ENCODE measurements at places on chromosomes 6 and 20. TPM values are rescaled to one million over a fixed set of nuclear protein-coding genes. Genes with fewer than 3 reads are reported as not detected.

Gene TRIM31
- 1.2 TPM for total RNA-seq

Gene TDRD6
- total RNA-seq: 0.89 TPM

Gene BMP5
- not detected for total RNA-seq

Gene BCAS1
- total RNA-seq: 0.30 TPM

Gene SULF2
- total RNA-seq: 97.0 TPM

Gene RIMS1
- 40.6 TPM for total RNA-seq

Gene KCNK17
- total RNA-seq: not detected

Gene ASIP
- not detected for total RNA-seq

Gene RSPO3
- total RNA-seq: 0.76 TPM

Gene COX4I2
- total RNA-seq: not detected

Gene C6orf132
- total RNA-seq: 0.25 TPM

Gene SMLR1
- total RNA-seq: 0.11 TPM

Gene SLC32A1
- total RNA-seq: 0.14 TPM

Gene TAAR1
- total RNA-seq: not detected

Gene MYCT1
- 0.09 TPM for total RNA-seq

Gene FKBP1C
- 0.69 TPM for total RNA-seq

Gene MOXD1
- 68.1 TPM for total RNA-seq

Gene KCNK15
- 0.23 TPM for total RNA-seq

Gene NNAT
- total RNA-seq: 5.9 TPM

Gene PXDC1
- 86.8 TPM for total RNA-seq

Gene ZSCAN23
- total RNA-seq: 11.5 TPM

Gene ARG1
- total RNA-seq: 1.0 TPM

Gene IL20RA
- total RNA-seq: not detected

Gene PI16
- total RNA-seq: 0.33 TPM

Gene ENPP5
- not detected for total RNA-seq

Gene ZBTB46
- 22.8 TPM for total RNA-seq

Gene OR2B6
- not detected for total RNA-seq

Gene FAM217B
- total RNA-seq: 13.9 TPM

Gene HCK
- 0.18 TPM for total RNA-seq

Gene NOTCH4
- total RNA-seq: 4.3 TPM

Gene SAMD10
- 5.1 TPM for total RNA-seq

Gene NEU1
- total RNA-seq: 27.9 TPM

Gene GPR6
- total RNA-seq: not detected

Gene MCHR2
- total RNA-seq: 0.21 TPM
